ENCODE measurements at places on chromosomes 5 and 9.

DNA sequence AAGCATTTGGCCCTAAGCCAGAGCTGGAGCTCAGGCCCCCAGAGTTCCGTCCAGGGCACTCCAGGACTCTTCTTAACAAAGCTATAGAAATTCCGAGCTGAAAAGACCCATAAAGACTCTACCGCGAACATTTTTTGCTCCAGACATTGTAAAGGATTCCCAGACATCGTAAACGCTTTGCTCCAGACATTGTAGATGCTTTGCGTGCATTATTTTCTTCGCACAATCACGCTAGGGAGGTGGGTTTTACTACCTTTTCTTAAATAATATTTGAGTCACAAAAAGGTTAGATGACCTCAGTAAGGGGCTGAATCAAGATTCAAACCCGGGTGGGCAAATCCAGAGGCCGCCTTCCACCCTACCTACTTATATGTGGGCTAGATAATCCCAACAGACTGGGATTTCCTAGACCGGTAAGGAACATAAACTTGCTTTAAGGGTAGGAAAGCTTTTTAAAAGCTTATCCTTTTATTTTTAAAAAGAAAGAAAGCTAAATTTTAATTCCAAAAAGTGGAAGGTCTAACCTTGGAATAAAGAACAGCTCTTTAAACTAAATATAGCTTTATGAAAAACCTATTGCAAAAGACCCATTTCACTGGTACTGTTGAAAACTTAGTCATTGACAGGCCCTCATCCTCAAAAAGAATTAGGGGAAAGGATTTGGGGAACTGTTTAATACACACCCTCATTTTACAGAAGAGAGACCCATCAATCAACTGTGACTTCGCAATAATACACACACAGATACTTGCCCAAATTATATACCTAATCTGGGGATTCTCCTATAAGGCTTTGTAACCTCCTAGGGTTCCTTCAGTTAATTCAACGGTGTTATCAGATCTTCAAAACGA, 822 bp upstream of the TNIP1 start:
- DNase-seq = no peak

DNA sequence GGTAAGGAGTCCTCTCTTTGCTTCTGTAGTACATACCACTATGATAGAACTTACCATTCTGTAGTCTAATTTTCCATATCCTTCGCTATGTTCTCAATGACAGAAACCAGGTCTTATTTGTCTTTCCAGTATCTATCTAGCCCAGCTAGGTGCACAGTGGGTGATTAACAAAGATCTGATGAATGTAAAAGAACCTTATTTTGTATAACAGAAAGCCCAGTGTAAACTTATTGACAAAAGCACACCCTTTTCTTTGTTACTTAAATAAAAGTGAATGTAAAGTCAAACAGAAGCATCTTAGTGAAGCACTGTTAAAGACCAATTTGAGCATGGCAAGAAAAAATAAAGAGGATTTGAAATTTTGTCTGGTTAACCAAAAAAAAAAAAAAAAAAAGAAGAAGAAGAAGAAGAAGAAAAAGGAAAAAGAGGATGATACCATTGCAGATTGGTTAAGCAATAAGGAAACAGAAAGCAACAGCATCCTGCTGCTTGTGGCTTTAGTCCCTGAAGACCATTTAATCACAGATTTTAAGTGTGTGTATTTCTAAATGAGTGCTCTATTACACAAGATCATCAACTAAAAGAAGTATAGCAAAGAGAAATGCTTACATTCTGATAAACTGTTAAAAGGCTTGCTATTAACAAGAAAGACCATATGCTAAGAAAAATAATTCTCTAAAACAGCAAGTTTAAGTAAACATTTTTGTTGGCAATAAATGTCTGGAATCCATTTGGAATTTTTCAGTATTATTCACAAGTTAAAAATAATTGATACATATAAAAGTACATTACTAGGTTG, 21.2 kb downstream of the MEGF9 start:
- no peak for DNase-seq

GRCh38 chr9:6566409-6567139, 79.0 kb downstream of the GLDC start:
- peak; percentile 97 for DNase-seq

GRCh38 chr5:138230981-138231589, 18.0 kb upstream of the CDC23 start:
- no peak for DNase-seq

DNA sequence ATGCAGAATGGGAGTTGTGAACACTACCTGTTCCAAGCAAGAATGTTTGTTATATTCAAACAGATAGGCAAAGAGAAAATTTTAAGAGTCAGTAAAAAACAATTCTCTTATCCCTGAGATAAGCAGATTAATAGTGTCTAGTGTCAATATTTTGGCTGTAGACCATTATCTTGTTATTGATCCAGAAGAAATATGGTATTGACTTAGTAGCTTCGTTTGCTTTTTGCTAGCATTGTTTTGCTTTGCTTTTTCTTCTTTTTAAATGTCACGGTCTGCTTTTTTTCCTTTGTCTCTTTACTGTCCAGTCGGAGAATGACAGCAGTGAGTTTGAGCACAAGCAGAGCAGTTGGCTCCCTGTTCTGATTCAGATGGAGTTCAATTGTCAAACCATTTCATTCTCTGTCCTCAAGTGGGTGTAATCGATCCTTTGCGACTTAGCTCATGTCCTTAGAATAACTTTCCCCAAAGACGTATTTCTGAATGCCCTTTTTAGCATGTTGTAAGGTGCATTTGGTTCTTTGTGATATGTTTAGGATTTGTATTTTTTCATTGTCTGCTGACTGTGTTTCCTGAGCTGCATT, 29.3 kb downstream of the FUBP3 start:
- DNase-seq = no peak

DNA sequence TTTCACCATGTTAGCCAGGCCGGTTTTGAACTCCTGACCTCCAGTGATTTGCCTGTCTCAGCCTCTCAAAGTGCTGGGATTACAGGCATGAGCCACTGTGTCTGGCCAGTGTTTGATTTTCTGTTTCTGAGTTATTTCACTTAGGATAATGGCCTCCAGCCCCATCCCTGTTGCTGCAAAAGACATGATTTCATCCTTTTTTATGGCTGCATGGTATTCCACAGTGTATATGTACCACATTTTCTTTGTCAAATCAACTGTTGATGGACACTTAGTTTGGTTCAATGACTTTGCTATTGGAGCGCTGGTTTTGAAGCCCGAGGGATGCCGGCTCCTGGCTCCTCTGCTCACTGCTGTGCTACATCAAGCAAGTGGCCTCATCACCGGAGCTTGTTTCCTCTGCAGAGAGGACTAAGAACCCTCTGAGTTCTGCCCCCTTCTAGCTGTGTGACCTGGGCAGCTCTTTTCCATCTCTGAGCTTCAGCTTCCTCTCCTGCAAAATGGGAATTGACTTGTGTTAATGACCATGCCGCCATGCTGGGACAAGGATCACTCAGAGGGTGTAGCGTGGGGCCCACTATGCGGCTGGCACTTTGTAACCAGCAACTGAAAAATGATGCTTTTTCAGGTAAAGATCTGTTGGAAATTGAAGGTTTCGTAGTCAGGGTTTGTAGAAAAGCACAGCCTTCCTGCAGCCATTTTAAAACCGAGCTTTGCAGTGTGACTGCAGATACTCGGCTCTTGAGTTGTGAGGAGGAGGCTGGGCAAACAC, 4.6 kb upstream of the NEURL1B start:
- DNase-seq = no peak

- DNase-seq = no peak
Observed at GRCh38 chr5:154197801-154198491, 7.4 kb downstream of the GALNT10 start.

GRCh38 chr9:105027084-105027483, 99.1 kb upstream of the ABCA1 start:
- no peak for DNase-seq

DNA sequence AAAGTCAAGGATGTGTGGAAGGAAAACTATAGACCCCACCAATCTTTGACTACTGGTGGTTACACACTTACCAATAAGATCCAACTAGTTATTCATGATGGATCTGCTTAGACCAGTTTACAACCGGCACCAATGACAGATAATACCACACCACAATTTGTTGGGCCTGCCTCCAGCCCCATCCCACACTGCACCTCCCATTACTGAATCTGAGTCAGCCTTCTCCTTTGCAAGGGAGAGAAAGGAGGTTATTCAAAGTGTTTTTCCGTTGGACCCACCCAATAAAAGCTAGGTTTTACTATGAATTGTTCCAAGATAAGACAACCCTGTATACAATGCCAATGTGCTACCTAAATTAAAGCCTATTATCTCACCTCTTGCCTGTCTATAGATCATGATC, 453.5 kb downstream of the MTRR start:
- DNase-seq = no peak

DNA sequence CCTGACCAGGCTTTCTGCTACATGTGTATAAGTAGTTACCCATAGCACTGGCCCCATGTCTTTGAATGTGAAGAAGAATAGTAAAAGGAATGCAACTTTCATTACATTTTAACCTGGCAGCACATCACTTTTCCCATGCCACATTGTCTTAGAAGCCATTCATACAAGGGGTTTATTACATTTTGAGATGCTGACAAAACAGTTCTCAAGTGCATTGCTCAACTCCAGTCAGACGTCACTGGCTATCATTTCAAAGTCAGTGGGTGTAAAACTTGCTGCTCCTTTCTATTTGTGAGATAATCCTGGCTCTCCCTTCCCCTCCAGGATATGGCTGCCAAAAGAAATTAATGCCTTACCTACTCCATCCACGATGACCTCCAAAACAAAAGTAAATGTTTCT, 97.0 kb upstream of the VCAN start:
- DNase-seq = no peak

- no peak for DNase-seq
Observed at GRCh38 chr5:122653087-122654017, 121.5 kb upstream of the SNX2 start.

DNA sequence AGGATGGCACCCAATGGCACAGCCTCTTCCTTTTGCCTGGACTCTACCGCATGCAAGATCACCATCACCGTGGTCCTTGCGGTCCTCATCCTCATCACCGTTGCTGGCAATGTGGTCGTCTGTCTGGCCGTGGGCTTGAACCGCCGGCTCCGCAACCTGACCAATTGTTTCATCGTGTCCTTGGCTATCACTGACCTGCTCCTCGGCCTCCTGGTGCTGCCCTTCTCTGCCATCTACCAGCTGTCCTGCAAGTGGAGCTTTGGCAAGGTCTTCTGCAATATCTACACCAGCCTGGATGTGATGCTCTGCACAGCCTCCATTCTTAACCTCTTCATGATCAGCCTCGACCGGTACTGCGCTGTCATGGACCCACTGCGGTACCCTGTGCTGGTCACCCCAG, 25.4 kb downstream of the HRH2 start:
- DNase-seq = no peak

DNA sequence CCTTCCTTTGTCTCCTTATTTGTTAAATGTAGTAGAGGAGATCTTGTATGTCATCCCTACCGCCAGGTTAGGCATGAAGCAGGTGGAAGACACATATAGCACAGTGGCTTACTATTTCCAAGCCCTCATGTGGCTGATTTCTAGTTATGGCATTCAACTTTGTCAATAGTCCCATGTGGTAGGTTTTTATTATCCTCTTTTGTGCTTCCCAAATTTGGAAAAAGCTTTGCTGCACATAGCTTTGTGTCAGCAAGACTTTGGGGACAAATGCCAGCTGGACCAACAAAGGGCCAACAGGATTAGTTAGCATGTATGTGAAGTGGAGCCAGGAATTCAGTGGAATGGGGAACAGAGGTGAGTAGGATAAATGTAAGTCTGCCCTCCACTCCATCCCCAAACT, 276.3 kb downstream of the PSAT1 start:
- DNase-seq = no peak

All from pulmonary artery endothelial cell (primary cell).